ENCODE measurements at places on chromosomes 2 and 18. TPM values are rescaled to one million over a fixed set of nuclear protein-coding genes. Genes with fewer than 3 reads are reported as not detected.

Gene TWIST2
- 83.8 TPM for total RNA-seq

Gene CAPN14
- total RNA-seq = 0.27 TPM

Gene SLC30A3
- total RNA-seq = 0.68 TPM

Gene CCDC74B
- total RNA-seq = 4.3 TPM

Gene AMER3
- not detected for total RNA-seq

Gene ANKRD23
- 5.5 TPM for total RNA-seq

Gene MARCO
- total RNA-seq = 16.6 TPM

Gene CFC1
- not detected for total RNA-seq

Gene CSRNP3
- 6.1 TPM for total RNA-seq

Gene TDRD15
- total RNA-seq = 0.55 TPM

Gene VIT
- 16.5 TPM for total RNA-seq

Gene C1QL2
- total RNA-seq = not detected

Gene DSG2
- total RNA-seq = 3.6 TPM

Gene IMPACT
- 21.4 TPM for total RNA-seq

Gene MARCHF4
- 0.14 TPM for total RNA-seq
